Dermis microvascular lymphatic vessel endothelial cell (primary cell): ENCODE measurements at places on chromosomes 6 and 20.

DNA sequence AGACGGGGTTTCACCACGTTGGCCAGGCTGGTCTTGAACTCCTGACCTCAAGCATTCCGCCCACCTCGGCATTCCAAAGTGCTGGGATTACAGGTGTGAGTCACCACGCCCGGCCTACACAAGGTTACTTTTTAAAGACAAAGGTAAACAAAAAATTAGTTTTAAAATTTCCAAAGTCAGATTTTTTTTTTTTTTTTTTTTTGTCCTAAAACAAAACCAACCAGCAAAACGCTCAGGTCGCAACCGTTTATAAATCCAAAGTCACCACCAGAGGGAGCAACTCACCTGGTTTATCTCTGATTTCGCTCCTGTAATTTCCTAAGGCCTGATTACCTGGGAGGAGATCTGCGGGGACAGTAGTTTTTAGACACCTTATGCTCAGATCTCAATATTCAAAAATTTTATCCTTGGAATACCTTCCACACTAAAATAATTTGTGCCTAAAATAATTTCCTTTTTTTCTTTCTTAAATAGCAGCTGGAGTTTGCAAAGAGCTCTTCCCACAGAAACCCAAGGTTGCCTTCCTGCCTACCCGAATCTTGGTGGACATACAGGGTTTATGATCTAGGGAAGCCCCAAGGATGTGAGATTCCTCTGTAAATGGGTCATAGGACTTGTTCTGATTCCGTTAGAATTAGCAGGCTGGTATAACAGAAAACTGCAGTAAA, 19.8 kb upstream of the TREM1 start:
- DNase-seq: peak; percentile 68

DNA sequence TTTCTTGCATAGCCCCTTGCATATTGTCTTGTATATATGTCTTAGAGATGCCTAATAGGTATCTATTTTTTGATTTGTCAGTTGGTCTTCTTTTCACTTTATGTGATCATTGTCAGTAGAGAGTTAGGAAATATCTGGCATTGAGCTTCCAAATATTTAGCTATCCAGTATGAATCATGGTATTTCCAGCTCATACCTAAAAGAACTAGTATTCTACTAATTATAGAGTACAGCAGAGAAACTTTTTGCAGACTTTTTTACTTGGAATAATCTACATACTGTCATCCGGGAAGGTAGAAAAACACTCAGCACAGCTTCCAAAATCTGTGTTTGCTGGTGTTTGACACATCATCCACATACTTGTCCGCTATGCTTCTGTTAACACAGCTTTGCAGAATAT, 156.4 kb upstream of the HTR1E start:
- no peak for DNase-seq

DNA sequence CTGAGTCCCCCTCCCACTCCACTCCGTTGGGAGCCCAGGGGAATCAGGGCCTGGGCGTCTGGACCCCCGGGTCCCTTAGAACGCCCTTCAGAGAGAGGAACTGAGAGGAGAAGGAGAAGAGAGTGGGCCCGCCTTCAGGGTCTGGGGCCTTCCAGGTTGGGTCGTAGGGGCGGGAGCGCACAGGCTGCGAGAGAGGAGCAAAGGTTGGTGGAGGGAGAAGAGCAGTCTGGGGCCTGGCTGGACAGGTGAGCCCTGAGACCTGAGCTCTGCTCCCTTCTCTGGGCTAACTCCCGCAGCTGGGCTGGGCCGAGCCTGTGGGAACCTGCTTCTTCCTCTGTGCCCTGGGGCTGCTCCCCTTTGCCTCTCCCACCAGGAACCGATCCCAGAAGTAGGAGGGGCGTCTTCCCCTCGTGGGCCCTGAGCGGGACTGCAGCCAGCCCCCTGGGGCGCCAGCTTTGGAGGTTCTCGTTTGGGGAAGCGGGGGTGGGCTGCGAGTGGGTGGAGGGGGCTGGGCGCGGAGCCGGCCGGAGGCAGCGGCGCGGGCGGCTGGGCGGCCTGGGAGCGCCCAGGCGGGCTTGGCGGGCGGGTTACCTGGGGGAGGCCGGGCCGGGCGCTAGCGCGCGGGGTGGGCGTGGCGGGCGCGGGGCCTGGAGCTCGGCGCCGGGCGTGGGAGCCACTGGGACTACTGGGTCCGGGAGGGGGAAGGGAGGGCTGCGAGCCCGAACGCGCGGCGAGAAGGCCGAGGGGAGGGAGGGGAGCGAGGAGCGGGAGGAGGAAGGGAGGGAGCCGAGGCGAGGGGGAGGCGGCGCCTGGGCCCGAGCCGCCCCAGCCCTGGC, at the start of gene DDR1:
Gene DDR1, plus strand, starts transcription at position 835 of the 836 bp plus-strand sequence. CDS start 4,211 bp downstream, outside the sequence.
- DNase-seq: peak; percentile 49

GRCh38 chr6:120918137-120918536, 416.1 kb downstream of the TBC1D32 start:
- no peak for DNase-seq

DNA sequence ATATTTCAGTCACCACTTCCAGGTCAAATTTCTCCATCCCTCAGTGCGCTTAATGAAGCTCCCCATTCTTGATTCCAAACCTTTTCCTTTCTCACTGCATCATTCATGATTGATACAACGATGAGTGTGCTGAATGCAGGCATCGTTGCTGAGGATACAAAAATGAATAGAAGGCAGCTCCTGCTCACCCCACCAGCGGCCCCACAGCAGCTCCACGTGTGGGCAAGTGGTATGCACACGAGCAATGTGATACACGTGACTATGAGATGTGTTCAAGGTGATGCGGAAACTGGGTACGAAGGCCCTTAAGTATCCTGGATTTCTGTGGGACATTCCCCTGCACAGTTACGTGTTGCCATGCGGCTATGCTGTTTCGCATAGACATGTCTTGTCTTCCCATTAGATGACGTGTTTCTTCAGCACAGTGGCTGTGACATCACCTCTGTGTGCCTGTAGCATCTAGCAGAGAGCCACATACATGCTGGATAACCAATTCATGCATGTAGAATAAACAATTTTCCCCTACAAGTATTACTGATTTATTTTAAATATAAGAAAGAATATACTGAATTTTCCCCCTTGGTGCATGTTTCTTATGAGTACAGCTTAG, 260.5 kb upstream of the AGPAT4 start:
- DNase-seq: no peak

DNA sequence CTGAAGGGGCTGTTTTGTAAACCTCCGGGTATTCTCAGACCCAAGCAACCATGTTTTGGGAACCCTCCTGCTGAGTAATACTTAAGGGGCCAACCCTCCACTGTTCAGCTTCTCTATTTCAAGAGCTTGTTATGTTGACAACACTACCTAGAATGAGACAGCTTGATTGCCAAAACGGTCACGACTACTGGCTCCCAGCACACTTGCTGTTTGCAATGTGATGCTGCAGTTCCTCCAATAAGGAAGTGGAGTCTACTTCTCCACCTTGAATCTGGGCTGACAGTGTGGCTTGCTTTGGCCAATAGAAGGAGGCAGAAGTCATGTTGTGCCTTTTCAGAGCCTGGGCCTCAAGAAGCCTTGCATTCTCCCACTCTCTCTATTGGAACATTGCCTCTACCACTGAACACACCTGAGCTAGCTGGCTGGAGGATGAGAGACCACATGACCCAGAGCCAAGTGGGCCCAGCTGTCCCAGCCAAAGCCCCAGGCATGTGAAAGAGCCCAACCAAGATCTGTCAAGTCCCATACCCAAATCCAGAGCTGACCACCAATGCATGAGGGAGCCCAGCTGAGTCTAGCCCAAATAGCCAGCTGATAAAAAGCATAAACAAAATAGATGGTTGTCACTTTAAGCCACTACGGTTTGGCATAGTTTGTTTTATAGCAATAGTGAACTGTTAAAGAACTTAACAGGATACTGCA, 108.0 kb downstream of the PRND start:
- no peak for DNase-seq

- no peak for DNase-seq
Observed at GRCh38 chr20:37627767-37628130, 66.1 kb upstream of the CTNNBL1 start.

- DNase-seq: no peak
Observed at GRCh38 chr6:17741507-17741906, 34.8 kb upstream of the NUP153 start.

- peak; percentile 75 for DNase-seq
Observed at GRCh38 chr6:154868143-154868594, 126.9 kb upstream of the TIAM2 start.

GRCh38 chr6:152648105-152648504, 10.9 kb upstream of the SYNE1 start:
- no peak for DNase-seq

DNA sequence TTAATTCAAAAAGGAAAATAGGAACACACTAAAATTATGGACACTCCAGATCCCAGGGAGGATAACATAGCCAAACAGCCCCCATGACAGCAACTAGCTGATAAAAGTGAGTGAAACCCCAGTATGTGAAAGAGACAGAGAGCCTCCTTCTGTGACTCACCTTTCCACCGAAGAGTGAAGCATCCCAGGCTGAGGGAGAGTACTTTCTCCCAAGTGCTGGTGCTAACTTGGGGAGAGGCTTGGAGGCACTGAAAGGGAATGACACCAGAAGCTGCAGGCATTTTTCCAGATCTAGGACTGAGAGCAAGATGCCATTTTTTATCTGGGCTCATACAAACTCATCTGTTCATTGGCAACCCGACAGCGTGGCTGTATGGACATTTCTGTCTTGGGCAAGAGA, 339.8 kb downstream of the HTR1B start:
- no peak for DNase-seq

DNA sequence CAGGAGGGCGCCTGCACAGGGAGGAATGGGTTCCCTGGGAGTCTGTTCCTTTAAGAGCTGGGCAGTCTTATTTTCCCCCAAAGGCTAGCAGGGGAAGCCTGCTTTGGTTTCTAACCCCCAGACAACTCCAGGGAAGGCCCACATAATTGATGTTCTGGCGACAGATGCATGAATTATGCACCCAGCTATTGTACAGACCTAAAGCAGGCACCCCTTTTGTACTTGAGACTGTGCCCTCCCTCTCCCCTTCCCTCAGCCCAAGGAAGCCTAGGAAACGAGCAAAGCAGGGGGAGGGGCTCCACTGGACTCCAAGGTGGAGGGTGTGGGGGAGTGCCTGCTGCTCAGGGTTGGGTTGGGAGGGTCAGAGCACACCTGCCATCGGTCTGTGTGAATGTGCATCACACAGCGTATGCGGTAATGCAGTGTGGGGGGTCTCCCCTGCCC, 102.1 kb downstream of the KCNB1 start:
- no peak for DNase-seq

DNA sequence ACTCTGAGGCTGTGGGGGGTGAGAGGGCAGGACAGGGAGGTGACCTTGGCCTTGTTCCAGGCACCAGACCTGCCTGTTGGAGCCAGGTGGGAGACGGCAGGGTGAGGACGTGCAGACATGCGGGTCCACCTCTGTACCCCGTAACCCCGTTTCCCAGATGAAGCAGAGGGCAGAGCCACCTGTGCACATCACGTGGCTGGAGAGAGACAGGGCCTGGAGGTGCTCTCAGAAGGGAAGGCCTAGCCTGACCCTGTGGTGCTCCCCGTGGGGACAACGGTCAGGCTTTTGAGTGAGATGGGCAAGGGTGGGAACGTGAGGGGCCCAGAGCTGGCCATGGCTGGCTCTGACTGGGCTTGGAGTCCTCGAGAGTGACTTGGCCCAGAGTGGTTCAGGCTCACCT, 6.6 kb downstream of the NTSR1 start:
- DNase-seq: no peak

GRCh38 chr6:31886541-31886991, 7.8 kb upstream of the SLC44A4 start:
- no peak for DNase-seq

DNA sequence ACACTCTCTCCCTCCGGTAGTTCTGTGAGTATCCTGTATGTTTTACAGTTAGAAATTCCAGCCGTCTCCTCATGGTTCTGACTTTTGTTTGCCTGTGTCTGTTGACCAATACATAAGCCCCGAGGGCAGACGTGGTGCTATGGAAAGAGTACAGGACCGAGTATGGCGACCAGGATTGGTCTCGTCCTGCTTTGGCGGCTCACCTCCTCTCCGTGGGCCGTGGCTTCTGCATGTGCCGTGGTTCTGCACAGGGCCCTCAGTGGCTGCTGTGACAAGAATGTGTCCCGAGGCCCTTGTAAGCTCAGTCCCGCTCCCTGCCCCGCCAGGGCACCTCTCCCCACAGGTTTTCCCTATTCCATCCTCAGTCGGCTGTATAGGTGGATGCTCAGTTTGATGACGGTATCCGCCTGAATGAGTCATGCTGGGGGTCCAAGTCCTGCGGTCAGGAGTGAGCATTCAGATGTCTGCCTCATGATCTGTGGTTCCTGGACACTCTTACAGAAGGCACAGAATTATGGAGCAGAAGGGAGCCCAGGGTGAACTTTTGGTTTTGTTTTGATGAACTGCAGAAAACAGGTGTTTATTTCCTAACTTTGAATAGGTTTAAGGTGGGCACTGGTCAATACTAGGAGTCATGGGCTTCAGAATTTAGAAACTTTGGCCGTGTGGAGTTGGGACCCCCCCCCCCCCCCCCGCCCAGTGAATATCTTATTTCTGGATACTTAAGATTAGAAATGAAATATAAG, 1.2 kb downstream of the ARFGAP1 start:
- peak; percentile 12 for DNase-seq

- DNase-seq: no peak
Observed at GRCh38 chr20:1286267-1287024, 20.4 kb downstream of the SNPH start.

- DNase-seq: no peak
Observed at GRCh38 chr6:38279423-38279822, 360.3 kb downstream of the BTBD9 start.

GRCh38 chr20:47677635-47678453, 107.4 kb downstream of the SULF2 start:
- peak; percentile 68 for DNase-seq

- no peak for DNase-seq
Observed at GRCh38 chr6:97473979-97474378, 191.0 kb upstream of the MMS22L start.

GRCh38 chr20:36337886-36338285, 31.7 kb downstream of the DLGAP4 start:
- no peak for DNase-seq

GRCh38 chr6:2733736-2734480, 16.8 kb downstream of the MYLK4 start:
- DNase-seq: no peak

DNA sequence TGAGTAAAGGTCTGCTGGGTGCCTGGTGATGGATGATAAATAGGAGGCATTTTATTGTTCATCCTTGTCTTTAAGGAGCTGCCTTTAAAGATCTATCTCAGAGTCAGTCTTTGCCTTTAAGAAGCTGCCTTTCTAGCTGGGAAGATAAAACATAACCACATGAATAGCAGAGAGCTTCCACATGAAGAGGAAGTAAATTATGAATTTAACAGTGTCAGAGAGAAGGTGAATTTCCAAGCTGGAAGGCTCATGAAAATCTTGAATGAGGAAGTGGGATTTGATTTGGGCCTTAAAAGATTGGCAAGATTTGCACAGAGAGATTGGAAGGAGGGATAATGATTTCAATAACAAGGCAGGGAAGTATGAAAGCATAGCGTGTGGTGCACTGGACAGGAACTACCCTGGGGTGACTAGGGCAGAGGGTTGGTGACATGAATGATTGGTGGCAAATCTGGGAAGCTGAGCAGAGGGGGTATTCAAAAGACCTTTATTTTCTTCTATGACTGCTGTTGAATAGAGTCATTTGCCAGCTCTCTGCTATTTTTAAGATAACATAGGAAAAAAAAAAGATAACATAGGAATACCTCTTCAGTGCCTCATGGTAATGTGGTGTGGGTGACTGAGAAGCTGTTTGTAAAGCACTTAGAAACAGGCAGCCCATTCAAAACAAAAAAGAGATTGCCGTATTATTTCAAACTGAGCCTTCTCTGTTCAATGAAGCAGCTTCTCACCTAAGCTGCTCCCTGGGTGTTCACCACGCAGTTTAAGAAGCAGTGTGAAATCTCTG, 591.6 kb downstream of the PKHD1 start:
- DNase-seq: no peak

GRCh38 chr20:6333110-6333509, 210.3 kb upstream of the FERMT1 start:
- DNase-seq: no peak
